IMR-90 (cell line): ENCODE measurements at places on chromosomes 16 and 17.

DNA sequence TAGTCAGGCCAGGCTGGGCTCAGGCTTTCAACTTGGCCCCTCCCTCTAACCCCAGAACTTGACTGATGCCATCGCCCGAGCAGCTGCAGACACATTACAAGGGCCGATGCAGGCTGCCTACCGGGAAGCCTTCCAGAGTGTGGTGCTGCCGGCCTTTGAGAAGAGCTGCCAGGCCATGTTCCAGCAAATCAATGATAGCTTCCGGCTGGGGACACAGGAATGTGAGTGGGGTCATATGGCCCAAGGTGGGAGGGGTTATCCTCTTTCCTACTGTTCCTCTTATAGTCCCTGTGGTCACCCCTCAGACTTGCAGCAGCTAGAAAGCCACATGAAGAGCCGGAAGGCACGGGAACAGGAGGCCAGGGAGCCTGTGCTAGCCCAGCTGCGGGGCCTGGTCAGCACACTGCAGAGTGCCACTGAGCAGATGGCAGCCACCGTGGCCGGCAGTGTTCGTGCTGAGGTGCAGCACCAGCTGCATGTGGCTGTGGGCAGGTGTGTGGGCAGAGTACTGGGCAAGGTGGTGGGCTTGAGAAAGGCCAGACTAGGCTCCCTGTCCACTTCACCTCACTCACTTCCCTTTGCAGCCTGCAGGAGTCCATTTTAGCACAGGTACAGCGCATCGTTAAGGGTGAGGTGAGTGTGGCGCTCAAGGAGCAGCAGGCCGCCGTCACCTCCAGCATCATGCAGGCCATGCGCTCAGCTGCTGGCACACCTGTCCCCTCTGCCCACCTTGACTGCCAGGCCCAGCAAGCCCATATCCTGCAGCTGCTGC, 2.1 kb upstream of the NRN1L start:
- DNase-seq, result no peak
- H3K4me3 ChIP-seq, result no peak overlapping the region
- no peaks in the 10 kb centered on the region for H3K27me3 ChIP-seq
- peaks cover 68% of the 10 kb centered on the region for H3K36me3 ChIP-seq

- H3K36me3 ChIP-seq, result no peaks in the 10 kb centered on the region
- H3K27ac ChIP-seq, result no peak overlapping the region
- no peak overlapping the region for H3K4me3 ChIP-seq
- no peak for DNase-seq
- peaks cover 2% of the 10 kb centered on the region; the same call in 1 of the 2 replicates for H3K4me1 ChIP-seq
Measured at GRCh38 chr17:10022416-10022815, 117.3 kb upstream of the RCVRN start.

GRCh38 chr16:67884-68789, 4.3 kb downstream of the RHBDF1 start:
- peak overlapping the region; percentile 54 for H3K27ac ChIP-seq
- no peak overlapping the region for H3K4me3 ChIP-seq
- DNase-seq, result peak; percentile 49
- H3K4me1 ChIP-seq, result peaks cover 49% of the 10 kb centered on the region
- H3K36me3 ChIP-seq, result peaks cover 20% of the 10 kb centered on the region; the same call in 1 of the 2 replicates

DNA sequence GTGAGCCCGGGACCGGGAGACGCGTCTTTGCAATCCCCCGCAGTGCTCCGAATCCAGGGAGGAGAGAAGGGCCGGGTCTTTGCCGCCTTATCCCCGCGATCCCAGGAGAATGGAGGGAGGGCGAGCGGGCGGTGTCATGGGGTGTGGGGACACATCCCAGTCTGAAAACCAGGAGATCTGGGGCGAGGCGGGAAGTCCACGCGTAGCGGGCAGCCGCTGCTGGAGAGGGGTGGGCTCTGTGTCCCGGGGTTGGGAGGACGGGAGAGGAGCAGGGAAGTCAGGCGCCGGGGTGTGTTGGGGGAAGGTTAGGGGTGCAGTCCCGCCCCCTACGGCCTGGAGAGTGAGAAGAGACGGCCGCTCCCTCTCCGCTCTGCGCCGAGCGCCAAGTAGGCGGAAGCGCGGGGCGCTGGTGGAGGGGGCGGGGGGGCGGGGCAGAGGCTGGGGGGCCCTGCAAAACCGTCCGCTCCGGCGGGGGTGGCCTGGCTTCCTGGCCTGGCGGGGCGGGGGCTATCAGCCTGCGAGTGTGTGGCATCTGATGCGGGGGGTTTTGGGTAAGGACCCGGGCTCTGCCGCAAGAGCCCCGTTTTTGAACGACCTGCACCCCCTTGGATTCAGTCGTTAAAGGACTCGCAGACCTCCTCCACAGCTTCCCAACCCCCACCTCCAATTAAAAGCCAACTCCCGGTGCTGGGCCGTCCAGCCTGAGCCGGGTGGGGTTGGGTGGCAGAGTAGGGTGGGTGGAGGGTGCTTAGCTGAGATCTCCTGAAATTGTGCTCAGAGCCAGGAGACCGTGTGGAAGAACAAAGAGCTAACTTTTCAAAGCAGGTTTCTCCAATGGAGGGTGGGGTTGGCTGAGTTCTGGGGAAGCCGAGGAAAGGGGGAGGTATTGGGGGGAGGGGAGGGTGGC, 654 bp downstream of the LASP1 start:
- H3K36me3 ChIP-seq, result peaks cover 26% of the 10 kb centered on the region

DNA sequence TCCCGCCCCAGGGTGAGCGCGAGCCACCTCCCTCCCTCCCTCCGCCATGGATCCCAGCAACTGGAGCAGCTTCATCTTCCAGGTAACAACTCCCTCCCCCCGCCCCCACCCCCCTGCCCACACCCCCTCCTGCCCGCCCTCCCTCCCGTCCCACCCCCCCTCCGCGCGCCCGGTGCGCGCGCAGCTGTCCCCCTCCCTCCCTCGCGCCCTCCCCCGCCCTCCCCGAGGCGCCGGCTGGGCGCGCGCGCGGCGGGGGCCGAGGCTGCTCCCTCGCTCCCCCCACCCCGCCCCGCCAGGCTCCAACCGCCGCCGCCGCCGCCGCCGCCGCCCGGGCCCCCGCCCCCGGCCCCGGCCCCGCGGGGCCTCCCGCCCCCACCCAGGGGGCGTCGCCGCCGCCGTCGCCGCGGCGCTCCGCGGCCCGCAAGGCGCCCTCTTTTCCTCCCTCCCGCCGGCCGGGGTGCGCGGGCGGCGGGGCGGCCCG, at the start of gene MAZ:
Gene MAZ (plus strand): TSS at position 431 of the 481 bp plus-strand sequence. CDS start 173 bp downstream, outside the sequence.
- H3K4me1 ChIP-seq, result peaks cover 20% of the 10 kb centered on the region
- H3K4me3 ChIP-seq, result peak within 1 kb of the TSS; percentile 79
- peak; percentile 91 for DNase-seq
- peaks cover 21% of the 10 kb centered on the region for H3K36me3 ChIP-seq

GRCh38 chr17:78745407-78746088, 36.5 kb downstream of the CYTH1 start:
- no peak overlapping the region for H3K27ac ChIP-seq
- H3K36me3 ChIP-seq, result no peaks in the 10 kb centered on the region
- DNase-seq, result peak; percentile 49
- peaks cover 9% of the 10 kb centered on the region for H3K4me1 ChIP-seq
- no peak overlapping the region for H3K4me3 ChIP-seq

GRCh38 chr17:36869856-36870719, 67.2 kb upstream of the LHX1 start:
- no peaks in the 10 kb centered on the region for H3K4me1 ChIP-seq
- peaks cover 28% of the 10 kb centered on the region for H3K27me3 ChIP-seq
- no peak overlapping the region for H3K4me3 ChIP-seq

- no peaks in the 10 kb centered on the region for H3K27me3 ChIP-seq
- no peak for DNase-seq
- H3K4me3 ChIP-seq, result no peak overlapping the region
- H3K36me3 ChIP-seq, result peaks cover 4% of the 10 kb centered on the region; the same call in 1 of the 2 replicates
- H3K27ac ChIP-seq, result no peak overlapping the region
Measured at GRCh38 chr16:55477736-55478135, 1.3 kb upstream of the MMP2 start.

DNA sequence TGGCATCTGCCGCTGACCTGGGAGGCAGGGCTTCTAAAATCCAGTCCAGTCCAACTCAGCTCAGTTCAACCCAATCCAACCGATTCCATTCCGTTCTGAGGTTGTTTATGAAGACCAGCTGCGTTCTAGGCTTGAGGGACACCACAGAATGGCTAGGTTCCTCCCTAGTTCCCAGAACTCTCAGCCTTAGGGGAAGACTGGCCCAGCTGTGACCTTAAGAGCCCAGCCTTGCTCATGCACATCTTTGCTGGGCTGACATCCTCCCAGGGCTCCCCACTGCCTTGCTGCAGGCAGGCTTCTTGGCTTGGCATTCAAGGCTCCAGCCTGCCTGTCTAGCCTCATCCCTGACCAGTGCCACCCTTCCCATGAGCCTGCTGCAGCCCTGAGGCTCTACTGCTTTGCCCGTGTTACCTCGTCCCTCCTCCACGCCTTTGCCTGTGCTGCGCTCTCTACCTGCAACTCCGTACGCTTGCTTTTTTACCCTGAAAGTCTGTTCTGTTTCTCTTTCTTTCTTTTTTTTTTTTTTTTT, 7.9 kb downstream of the SLC12A3 start:
- no peaks in the 10 kb centered on the region for H3K36me3 ChIP-seq
- DNase-seq, result no peak
- no peak overlapping the region for H3K27ac ChIP-seq
- no peaks in the 10 kb centered on the region for H3K27me3 ChIP-seq
- H3K4me3 ChIP-seq, result no peak overlapping the region

DNA sequence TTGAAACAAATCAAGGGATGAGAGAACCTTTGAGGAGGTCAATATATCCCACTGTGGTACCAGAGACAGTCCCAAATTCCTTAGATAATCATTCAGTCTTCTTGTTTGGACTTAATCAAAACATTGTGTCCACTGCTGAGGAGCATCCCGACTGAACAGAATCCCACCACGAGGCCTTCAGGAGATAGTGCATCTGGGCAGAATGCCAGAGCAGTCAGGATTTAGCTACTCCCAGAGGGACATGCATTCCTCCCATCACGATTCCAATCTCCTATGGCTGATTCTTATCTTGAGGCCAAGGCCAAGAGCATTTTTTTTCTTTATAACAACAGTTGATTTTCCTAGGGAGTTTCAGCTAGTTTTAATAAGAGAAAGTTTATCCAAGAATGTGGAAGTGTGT, 87.4 kb upstream of the COX10 start:
- H3K36me3 ChIP-seq, result no peaks in the 10 kb centered on the region
- no peak overlapping the region for H3K27ac ChIP-seq
- H3K4me3 ChIP-seq, result no peak overlapping the region
- no peak for DNase-seq
- H3K4me1 ChIP-seq, result no peaks in the 10 kb centered on the region
